ENCODE measurements at places on chromosomes 11 and 22. TPM values are rescaled to one million over a fixed set of nuclear protein-coding genes. Genes with fewer than 3 reads are reported as not detected.
A peak's percentile ranks its signal among the peaks of the same experiment; 100 is the strongest.

- no peak for DNase-seq
Observed at GRCh38 chr11:17423533-17424310, 35.3 kb upstream of the KCNJ11 start.

DNA sequence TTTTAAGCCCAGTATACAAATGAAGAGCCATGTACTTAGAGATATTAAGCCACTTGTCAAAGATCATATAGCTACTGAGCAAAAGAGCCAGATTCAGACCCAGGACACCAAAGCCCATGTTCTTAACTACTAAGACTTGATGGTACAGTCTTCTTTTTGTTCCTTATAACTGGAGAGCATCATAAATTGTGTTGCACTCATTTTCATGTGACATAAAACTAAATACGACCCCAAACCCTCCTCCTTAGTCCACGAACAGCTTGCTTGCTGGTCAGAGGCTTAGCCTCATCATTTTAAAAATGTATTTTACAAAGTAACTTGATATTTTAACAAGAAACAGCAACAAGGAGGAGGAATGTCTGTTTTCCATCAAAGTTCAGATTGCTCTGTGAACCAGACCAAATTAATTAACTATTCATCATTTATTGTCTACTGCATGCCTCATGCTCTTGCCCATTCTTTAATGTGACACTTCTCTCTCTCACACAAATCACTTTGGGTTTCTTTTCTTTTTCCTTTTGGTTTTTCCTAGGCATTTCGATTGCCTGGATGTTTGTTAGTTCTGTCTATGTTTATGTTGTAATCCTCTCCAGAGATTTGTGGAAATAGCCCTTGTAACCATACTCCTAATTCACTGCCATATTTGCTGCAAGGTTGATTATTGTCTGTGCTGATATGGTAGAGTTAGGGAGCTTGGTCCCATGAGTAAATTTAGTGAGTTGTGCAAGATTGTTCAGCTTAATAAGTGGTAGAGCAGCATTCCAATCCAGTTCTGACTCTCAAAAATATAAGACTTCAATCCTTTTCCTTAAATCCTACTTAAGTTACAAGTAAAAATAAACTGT, 8.4 kb upstream of the ARHGAP20 start:
- no peak for DNase-seq

- no peak for DNase-seq
Observed at GRCh38 chr22:19943082-19944026, 1.7 kb upstream of the TXNRD2 start.

DNA sequence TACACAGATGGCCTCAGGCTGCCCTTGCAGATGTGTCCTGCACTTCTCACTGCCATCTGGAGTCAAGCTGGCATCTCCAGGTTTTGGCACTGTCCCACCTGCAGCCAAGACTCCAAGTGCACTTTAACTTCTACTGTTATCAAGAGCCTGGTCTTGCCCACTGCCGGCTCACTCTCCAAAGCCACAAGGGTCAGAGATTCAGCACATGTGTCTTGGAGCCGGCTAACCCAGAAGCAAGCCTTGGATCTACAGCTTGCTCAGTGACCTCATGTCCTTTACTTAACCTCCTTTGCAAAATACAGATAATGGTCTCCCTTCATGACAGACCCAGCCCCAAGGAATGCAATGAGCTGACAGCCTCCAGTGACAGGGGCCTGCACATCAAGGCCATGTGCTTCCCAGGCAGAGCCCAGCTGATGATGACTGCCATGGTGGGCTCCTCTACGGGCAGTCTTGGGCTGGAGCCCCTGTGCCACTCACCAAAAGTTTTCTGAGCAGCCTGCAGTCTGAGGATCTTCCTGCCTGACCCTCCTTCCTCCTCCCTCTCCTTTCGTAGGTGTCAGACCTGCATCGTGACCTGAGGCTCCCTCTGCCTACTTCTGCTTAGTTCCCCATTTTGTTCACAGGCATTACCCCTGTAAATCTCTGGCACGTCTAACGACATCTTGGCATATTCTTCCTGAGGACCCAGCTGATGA, 9.0 kb downstream of the TP53AIP1 start:
- DNase-seq, result no peak

The PRG3 gene
- not detected for polyA plus RNA-seq

GRCh38 chr11:1978720-1979473, 18.7 kb downstream of the H19 start:
- DNase-seq, result no peak

- DNase-seq, result no peak
Observed at GRCh38 chr11:62507125-62507422, 39.5 kb downstream of the AHNAK start.

The SCN3B gene
- 0.43 TPM for polyA plus RNA-seq

The SCGB1A1 gene
- not detected for polyA plus RNA-seq

The PKNOX2 gene
- polyA plus RNA-seq, result 1.5 TPM

The FOXR1 gene
- not detected for polyA plus RNA-seq

GRCh38 chr11:57370251-57370650, 10.7 kb downstream of the PRG3 start:
- DNase-seq, result no peak

The C11orf97 gene
- polyA plus RNA-seq, result 1.5 TPM

- DNase-seq, result peak; percentile 90
Observed at GRCh38 chr11:117843666-117844484, 19.3 kb upstream of the FXYD2 start.

GRCh38 chr11:125227151-125227550, 62.6 kb downstream of the PKNOX2 start:
- no peak for DNase-seq

The CBLIF gene
- polyA plus RNA-seq, result not detected

The MS4A15 gene
- not detected for polyA plus RNA-seq

GRCh38 chr22:40345271-40345670, 1.0 kb upstream of the ADSL start:
- no peak for DNase-seq

DNA sequence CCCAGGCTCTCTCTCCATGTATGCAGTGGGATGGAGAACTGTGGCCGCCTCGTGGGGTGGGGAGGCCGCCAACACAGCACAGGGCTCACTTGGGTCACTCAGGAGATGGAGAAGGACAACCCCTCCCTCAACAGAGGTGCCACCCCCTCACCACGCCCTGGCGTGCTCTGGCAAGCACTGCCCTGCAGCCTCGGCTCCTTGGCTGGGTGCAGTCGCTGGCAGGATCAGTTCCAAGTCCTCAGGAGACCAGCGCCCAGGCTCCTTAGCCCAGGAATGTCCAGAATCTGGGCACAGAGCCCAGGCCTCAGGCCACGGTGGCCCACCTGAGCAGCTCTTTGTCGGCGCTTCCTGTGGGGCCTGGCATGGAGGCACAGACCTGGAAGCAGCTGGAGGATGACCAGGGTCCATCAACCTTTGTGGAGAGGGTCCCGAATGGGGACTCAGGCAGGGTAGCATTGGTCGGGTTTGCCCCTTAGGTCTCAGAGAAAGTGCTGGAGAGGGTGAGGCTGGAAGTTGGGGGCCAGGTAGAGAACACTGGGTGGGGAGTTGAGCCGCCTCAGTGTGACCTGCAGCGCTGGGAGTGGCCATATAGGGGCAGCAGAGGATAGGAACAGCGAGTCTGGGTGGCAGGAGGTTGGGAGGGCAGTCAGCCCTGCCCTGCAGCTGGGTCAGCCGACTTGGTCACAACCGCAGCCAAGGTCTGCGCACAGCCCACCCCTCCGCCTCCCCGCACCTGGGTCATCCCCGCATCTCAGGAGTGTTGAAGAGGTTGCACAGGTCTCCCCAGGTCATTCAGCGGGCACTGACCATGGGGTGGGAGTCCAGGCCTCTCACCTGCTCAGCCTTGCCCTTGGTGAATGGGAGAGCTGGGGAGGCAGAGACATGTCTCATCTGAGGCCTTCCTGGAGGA, 8.2 kb downstream of the SUSD2 start:
- peak; percentile 78 for DNase-seq

GRCh38 chr11:11752679-11753078, 89.1 kb upstream of the USP47 start:
- no peak for DNase-seq

DNA sequence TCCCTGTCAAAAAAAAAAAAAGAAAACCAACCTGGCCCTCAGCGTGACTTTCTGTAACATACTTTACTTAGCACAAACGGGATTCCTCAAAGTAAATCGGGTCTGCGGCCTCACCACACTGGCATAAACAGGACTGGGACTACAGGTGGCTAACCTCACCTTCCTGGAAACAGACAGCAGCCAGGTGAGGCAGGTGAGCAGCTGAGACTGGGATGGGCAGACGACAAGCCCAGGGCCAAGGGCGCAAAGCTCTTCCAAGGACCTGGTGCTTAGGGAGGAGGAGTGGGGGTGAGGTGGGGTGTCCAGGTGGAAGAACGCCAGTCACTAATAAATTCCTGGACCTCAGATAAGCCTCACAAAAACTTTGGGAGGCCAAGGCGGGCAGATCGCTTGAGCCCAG, 15.0 kb downstream of the CPT1A start:
- no peak for DNase-seq

The EHF gene
- 4.7 TPM for polyA plus RNA-seq

DNA sequence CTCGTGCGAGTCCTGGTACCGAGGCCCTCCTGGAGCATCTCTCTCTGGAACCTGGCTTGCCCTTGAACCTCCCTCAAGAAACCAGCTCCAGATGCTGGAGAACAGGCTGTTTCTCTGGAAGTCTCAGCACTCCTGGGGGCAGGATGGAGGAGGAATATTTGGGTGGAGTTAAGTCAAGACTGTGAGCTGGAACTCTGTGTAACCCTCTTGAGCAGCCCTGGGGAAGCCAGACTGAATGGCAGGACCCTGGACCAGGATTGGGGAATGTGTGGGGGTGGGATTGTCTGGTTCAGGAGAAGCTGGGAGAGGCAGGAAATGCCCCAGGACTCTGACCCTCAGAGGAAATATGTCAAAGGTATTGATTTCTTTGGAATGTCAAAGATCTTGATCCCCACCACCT, 7.7 kb downstream of the CREB3L1 start:
- no peak for DNase-seq

The OVOL1 gene
- polyA plus RNA-seq, result 6.7 TPM

The FAM181B gene
- polyA plus RNA-seq, result 0.97 TPM

GRCh38 chr11:96127596-96127959, 203.7 kb upstream of the MTMR2 start:
- no peak for DNase-seq

- peak; percentile 5 for DNase-seq
Observed at GRCh38 chr22:44396021-44396726, 83.4 kb upstream of the SHISAL1 start.

GRCh38 chr11:119659971-119660723, 68.9 kb downstream of the NECTIN1 start:
- peak; percentile 48 for DNase-seq

GRCh38 chr11:64052938-64053622, 17.3 kb downstream of the FLRT1 start:
- no peak for DNase-seq

DNA sequence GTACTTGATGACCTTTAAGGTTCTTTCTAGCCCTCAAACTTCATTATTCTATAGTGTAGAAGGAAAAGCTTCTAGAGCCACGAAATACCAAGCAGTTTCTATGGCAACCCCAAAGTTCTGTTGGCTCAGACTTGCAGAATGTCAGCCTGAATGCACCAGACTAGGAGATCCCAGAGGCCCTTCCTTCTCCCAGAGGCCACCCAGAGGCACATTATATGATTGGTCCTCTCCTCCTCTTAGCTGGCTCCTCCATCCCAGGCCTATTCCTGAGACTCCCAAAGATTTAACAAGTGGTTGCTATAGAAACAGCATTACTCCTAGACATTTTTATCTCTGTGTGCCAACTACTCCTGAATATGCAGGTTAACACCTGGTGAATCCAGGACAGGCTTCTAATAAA, 69.2 kb upstream of the CCDC90B start:
- no peak for DNase-seq

The SLC22A12 gene
- 85.9 TPM for polyA plus RNA-seq

The KCNC1 gene
- polyA plus RNA-seq, result not detected

DNA sequence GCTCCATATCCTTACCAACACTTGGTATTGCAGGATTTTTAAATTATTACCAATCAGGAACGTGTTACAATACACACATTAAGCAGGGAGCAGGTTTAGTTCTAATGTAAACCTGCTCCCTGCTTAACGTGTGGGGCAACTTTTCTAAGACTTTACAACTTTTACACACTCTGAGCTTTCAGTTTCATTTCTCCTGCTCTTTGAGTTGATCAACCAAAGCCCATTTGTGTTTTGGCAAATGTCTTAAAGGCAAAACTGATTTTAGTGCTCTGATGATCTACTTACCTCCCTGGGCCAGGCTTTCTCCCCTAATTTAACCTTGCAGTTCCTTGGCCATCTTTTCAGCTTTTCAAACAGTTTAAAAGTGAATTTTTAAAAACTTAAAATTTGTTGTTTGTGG, 70.9 kb downstream of the ZBTB44 start:
- DNase-seq, result no peak

GRCh38 chr11:93662175-93662570, 691 bp downstream of the CEP295 start:
- no peak for DNase-seq

The OR52I1 gene
- polyA plus RNA-seq, result not detected

DNA sequence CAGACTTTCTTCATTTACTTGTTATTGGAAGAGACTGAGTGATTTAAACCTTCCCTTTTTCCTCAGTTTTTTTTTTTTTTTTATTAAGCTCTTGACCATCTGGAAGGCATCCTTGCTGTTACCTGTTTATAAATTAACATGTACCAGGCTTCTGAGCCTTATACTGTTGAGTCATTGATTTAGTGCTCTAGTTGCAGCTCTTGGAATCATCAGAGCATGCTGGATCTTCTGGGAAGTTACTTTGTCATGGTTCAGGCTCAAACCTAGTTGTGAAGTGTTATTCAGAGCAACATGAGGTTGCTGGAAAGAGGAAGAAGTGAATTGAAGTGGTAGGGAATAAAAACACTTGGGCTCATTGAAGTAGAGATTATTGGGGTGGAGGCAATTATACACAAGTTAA, 6.3 kb downstream of the ZDHHC5 start:
- no peak for DNase-seq

- no peak for DNase-seq
Observed at GRCh38 chr11:127225619-127226018, 225.0 kb upstream of the KIRREL3 start.

The RAG2 gene
- polyA plus RNA-seq, result not detected

GRCh38 chr11:126790550-126791081, 210.0 kb downstream of the KIRREL3 start:
- no peak for DNase-seq

The OR6A2 gene
- not detected for polyA plus RNA-seq

The OR6M1 gene
- not detected for polyA plus RNA-seq
